ENCODE measurements at places on chromosomes 3 and 15. TPM values are rescaled to one million over a fixed set of nuclear protein-coding genes. Genes with fewer than 3 reads are reported as not detected.

The TP63 gene
- 0.27 TPM for total RNA-seq

The TIMP4 gene
- total RNA-seq = 10.9 TPM

The DZIP1L gene
- total RNA-seq = 5.4 TPM

The PLAAT1 gene
- not detected for total RNA-seq

The ANKUB1 gene
- total RNA-seq = not detected

Data from A549 treated with CpdA at 1 μM for 4 hours (cell line).